Metanephros (tissue), 2 donors: ENCODE measurements at places on chromosomes 1 and 21. TPM values are rescaled to one million over a fixed set of nuclear protein-coding genes. Genes with fewer than 3 reads are reported as not detected.

Gene ABCD3
- 42.2 TPM for total RNA-seq

Gene OR2W3
- total RNA-seq: 2.6 TPM

Gene RHD
- 3.8 TPM for total RNA-seq

Gene SELL
- total RNA-seq: 11.6 TPM
